Activated T-cell treated with anti-CD3 and anti-CD28 coated beads for 48 hours (primary cell): ENCODE measurements at places on chromosomes 4 and X.

DNA sequence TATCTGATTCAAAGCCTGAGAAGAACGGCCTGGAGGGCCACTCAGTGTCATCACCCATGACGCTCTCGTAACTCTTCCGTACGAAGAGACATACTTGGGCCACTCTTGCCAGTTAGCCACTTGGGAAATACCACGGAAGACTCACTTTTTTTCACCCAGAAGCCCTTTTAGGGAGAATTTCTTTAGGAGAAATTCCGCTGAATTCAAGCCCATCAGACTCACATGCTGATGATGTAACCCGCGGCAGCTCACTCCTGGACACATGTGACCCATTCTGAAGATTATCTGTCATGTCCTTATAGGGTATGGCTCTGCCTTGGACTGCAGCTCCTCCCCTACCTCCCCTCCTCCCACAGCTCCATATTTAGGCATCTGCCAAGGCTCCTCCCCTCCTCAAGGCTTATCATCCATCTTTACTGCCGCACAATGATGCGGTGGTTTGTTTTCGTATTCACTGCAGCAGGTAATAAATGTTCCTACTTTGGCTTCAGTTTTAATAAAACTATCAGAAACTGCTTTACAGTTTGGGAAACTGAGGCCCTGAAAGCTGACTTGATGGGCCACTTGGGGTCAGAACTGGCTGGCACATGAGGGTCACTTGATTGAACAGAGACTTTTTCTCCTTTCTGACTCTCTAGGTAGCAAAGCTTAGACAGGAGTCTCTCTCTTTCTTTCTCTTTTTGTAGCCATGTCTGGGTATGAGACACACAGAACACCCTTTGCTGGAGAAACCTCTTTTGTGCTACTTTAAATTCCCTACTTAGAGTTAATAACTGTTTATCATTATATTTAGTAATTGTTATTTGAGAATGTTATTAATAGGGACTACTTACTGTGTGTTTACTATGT, 42.1 kb downstream of the RHOH start:
- peak; percentile 69 for DNase-seq

- DNase-seq: no peak
Measured at GRCh38 chr4:108035691-108036090, 46.0 kb downstream of the HADH start.

- no peak for DNase-seq
Measured at GRCh38 chr4:36758312-36759178, 477.1 kb downstream of the DTHD1 start.

DNA sequence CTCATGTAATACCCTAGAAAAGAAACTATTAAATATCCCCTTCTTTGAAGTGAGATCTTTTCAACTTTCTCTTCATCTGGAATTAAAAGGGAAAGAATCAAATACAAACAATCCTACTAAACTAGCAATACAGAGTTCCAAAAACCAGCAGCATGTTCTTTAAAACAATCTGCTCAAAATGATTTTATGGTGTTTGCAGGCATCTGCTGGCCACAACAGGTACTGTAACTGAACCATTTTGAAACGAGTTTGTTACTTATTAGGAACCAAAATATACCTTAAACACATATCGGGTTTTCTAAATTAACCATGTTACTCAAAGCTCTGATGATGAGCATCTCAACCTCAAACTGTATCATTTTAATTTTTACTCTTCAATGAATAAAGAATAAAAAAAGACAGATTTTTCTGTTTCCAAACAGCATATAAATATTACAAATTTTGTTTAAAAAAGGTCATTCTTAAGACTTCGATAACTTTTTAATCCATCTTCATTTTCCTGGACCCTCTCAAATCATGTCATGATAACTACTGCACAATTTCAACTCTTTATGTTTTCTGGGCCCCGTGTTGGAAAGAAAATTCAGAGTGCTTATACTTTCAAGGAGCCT, 56.5 kb downstream of the ARAP2 start:
- DNase-seq: no peak

- DNase-seq: no peak
Measured at GRCh38 chr4:81258841-81259550, 44.0 kb upstream of the PRKG2 start.

- DNase-seq: no peak
Measured at GRCh38 chrX:19750783-19751467, 136.5 kb downstream of the SH3KBP1 start.

GRCh38 chrX:7787714-7788113, 55.3 kb upstream of the VCX start:
- DNase-seq: no peak

GRCh38 chr4:43716721-43717395, 731.8 kb downstream of the KCTD8 start:
- no peak for DNase-seq

DNA sequence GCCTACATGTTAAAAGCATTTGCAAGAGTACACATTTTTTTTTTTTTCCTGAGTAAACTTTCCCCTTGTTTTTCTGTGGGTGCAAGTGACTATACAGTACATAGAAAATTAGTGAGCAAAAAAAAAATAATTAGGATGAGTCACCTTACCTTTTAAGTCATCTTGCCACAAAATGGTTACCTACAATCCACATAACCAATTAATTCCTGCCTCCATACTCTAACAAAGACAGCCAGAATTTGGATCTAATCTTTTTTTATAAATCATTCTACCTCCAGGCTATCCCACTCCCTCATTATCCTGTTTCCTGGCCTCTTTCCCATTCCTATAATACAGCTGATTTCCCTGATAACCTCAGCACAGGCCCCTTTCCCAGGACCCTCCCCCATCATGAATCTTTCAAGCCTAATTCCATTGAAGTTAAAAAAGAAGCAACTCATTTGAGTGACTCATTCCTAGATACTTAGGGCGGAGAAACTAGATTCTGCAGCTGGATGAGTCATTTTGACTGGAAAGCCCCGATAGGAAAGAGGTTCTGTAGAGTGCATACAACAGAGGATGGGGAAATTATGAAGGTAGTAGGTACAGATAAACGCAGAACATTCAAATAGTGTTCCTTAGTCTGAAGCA, 128.2 kb downstream of the C4orf51 start:
- no peak for DNase-seq

DNA sequence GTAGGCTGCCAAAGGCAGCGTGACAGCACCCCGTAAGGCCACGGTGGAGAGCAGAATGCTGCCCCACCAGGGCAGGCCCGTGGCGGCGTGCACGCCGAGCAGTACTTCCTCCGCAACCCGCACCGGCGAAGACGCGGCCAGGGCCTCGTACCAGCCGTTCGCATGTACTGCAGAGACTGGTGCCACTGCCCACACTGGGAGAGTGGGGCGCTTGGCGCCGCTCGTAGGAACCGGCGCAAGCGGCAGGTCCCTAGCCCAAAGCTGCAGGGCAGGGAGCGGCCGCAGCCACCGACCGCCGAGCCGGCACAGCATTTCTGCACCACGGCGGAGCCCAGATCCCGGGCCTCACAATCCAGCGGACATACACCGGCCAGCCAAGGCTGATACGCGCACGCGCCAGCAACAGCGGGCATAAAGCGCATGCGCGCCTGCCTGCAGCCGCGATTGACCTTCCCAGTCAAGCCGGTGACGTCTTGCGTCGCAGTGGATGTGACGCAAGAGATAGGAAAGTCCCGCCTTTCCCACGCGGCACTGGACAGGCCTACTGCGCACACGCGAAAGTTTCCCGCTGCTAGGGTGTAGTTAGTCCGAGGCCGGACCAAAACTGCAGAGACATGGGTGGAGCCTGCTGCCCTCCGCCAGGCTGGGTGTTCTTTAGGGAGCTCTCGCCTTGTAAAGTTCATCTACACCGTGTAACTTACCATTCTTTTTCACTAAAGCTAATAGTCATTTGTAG, at the start of gene COX18:
COX18 (minus strand) TSS at position 379 of the 736 bp plus-strand sequence; CDS start at position 312, 67 bp downstream.
- peak; percentile 94 for DNase-seq

GRCh38 chrX:96729053-96729452, 44.4 kb downstream of the DIAPH2 start:
- DNase-seq: no peak

GRCh38 chr4:110737931-110738330, 115.1 kb upstream of the PITX2 start:
- DNase-seq: no peak
